HAP-1 (cell line): ENCODE measurements at places on chromosomes 7 and 10.

DNA sequence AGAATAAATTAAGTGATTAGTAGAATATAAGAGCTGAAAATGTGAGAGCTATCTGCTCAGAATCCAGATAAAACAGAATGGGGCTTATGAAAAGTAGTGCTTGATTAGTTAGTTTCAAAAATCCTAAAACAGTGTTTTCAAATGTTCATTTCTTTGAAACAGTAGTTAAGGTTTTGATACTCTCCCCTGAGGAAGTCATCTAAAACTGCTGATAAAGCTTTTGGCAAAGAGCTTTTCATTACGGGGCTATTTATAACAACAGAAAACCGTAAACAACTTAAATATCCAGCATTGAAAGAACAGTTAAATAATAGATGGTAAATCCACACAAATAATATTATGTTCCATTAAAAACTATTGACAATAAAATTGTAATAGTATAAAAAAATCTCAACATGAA lies 77.5 kb downstream of the NPSR1 start:
- DNase-seq: no peak

- DNase-seq: no peak
These were observed 5.4 kb downstream of the AGBL3 start for GRCh38 chr7:134991469-134992339.

DNA sequence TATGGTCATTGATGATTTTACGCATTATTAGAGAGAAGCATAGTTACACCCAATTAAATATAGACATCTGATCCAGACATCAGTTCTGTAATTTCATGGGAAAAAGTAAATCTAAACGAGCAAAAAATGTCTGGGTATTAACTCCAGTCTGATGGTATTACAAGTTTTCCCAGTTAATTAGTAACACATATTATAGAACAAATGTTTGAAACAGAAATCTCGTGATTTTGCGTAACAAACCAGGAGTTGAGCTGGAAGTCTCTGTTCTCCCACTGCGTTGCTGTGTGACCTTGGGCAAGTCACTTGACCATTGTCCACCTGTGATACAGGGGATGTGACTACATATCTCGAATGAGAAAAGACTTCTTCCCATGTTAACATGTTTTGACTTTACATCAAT lies 43.3 kb downstream of the RBM20 start:
- no peak for DNase-seq

- no peak for DNase-seq
These were observed 59.9 kb downstream of the ALOX5 start for GRCh38 chr10:45433716-45434469.

- DNase-seq: no peak
These were observed 17.6 kb downstream of the ENTPD7 start for GRCh38 chr10:99676895-99677294.

GRCh38 chr10:114511881-114512280 lies 107.6 kb upstream of the AFAP1L2 start:
- no peak for DNase-seq

GRCh38 chr10:4684434-4684833 lies 141.6 kb upstream of the AKR1E2 start:
- DNase-seq: no peak

GRCh38 chr10:133100706-133101415 lies 13.1 kb downstream of the ADGRA1 start:
- peak; percentile 95 for DNase-seq

DNA sequence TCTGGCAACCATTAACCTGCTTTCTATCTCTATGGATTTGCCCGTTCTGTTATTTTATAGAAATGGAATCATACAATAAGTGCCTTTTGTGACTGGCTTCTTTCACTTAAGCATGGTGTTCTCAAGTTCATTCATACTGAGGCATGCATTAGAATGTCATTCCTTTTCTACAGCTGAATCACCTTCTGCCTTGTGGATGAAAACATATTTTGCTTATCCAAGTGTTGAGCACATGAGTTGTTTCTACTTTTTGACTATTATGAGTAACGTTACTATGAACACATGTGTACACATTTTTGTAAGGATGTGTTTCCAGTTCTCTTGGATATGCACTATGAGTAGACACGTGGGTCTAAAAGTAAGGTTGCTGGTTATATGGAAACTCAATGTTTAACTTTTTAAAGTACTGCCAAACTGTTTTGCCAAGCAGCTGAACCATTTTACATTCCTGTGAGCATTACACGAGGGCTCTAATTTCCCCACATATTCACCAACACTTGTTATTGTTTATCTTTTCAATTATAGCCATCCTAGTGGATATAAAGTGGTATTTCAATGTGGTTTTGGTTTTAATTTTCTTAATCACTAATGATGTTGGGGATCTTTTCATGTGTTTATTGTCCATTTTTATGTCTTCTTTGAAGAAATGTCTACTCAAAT lies 241.3 kb downstream of the FANK1 start:
- no peak for DNase-seq

DNA sequence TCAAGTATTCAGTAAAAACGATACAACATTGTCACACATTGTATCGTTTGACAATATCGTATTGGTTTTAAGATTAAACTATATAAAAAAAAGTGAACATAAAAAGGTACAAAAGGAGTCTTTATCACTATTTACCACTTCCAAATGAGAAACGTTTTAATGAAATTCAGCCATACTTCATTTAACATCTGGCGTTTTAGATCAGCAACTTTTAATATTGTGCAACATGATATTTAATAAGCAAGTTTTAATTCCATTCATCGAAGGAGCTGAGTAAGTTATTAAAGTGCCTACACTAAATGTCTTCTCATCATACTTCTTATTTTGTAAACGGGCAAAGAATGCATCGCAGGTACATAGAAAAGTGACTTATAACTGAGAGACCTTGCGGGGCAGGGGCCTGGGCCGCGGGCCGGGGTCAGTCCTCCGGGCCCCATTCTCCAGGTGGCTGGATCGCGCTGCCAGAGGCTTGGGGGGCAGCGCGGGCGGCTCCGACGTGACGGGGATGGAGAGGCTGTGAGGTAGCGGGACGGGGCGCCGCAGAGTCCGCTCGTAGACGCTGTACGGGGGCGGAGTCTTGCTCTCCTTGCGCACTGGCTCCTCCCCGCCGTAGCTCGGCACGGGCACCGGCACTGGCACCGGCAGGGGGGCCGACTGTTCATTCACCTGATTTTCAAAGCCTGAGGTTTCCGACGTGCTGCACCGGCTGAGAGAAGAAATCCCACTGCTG lies 165.8 kb upstream of the IMMP2L start:
- no peak for DNase-seq

GRCh38 chr7:142859829-142860228 lies 5.0 kb downstream of the EPHB6 start:
- DNase-seq: no peak

- peak; percentile 29 for DNase-seq
These were observed 219.3 kb downstream of the WDR11 start for GRCh38 chr10:121070275-121071070.

DNA sequence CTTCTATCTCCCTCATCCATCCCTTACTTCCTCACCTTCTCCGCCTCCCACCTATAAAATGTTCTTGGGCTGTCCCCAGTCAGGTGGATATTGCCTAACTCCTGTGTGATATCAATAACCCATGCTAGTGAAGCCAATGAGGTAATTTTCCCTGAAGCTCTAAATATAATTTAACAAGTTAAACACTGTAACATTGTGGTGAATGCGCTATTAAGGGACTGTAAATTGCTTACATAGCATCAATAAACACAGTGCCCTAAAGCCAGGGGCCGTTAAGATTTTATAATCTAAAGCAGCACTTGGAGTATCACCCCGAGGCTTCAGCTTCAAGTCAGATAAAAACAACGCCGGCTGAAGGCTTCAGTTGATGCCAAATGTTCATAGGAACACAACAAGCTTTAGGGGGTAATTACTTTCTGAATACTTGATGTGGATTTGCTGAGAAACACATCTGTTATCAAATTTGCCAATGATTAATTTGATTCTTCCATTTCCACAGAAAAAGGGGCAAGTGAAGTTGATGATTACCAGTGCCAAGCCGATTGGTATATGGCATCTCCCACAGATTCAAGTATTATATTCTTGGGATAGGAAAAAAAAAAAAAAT lies 138.4 kb downstream of the CREB5 start:
- DNase-seq: no peak

- DNase-seq: no peak
These were observed 73.1 kb downstream of the BMPR1A start for GRCh38 chr10:86829472-86829871.

DNA sequence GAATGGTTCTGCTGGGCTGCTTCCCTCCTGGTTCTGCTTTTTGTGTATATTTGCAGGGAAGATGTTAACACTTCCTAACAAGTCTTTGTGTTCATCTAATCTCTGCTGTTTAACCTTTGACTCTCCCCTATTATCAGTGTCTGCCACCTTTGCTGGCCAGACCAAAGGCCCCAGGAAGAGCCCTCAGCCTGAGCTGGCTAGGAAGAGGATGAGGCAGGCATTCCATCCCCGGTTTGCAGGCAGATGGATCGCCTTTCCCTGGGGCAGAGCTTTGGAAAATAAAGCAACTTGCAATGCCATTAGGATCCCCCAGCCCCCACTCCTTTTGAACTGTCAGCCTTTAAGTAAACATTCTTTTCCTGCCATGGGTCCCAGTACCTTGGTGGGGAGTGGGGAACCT lies 19.0 kb downstream of the DPCD start:
- no peak for DNase-seq

DNA sequence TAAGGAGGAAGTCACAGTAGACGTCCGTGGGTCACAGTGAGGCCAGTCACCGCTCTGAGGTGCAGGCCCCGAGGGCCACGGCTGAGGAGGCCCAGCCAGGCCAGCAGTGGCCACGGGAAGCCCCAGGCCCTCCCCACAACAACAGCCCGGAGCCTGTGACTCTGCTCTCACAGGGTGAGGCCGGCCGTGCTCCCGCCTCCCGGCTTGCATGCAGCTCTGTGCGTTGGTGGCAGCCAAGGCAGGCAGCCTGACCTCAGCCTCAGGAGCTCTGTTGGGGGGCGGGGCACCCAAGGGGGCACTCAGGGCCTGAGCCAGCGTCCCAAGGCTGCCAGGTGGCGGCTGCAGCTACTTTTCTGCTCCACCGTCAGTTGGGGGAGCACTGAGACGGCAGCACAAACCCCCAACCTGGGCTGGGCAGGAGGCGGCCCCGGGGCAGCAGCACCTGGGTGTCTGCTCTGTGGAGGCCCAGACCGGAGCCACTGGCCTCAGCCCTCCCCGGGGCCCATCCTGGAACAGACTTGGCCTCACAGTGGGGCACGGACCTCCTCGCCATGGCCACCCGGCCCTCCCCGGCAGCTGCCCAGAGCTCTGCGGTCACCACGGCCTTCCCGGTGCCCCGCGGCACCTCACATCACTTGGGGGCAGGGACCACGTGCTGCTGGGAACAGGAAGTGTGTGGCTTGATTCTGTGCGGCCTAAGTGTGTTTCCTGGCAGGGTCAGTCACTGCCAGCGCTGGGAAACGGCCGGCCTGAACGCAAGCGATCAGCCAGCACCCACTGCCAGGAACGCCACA lies 13.3 kb downstream of the CYP2W1 start:
- no peak for DNase-seq

DNA sequence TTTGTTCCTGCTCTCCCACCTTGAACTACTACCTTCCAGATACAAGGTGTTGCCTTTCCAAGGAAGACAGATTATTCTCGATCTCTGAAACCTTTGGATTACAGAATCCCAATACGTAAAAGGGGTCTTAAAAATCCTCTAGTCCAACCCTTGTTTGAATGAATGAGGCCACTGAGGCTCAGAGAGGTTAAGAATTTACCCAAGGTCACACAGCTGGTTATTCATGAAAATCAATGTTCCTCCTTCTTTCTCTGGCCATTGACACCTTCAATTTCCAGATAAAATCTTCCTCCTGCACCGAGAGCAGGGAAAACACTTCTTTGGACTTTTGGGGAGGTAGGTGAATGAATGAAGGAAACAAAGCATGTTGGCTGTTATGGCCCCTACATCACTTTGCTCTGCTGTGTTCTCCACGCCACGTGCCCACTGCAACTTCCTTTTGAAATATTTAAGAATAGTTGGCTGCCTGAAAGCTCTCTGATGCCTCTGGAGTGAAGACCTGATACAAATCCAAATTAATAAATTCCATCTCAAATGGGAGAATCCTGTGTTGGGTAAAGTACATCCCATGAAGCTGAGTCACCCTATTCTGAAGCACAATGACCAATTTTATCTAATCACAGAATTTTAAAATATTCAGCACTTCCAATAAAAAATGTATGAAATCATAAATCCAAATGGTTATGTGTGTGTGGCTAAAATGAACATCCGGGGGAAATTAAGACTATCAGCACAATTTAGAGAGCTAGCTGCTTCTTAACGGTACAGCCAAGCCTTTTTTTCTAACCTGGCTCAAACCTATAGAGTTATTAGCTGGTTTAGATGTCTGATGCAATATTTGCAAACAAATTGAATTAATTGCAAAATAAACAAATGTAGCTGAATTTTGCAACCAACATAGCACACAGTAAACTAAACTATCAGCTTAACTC lies 7.3 kb downstream of the SVIL start:
- no peak for DNase-seq

GRCh38 chr7:102450242-102450641 lies 14.4 kb downstream of the ALKBH4 start:
- no peak for DNase-seq

DNA sequence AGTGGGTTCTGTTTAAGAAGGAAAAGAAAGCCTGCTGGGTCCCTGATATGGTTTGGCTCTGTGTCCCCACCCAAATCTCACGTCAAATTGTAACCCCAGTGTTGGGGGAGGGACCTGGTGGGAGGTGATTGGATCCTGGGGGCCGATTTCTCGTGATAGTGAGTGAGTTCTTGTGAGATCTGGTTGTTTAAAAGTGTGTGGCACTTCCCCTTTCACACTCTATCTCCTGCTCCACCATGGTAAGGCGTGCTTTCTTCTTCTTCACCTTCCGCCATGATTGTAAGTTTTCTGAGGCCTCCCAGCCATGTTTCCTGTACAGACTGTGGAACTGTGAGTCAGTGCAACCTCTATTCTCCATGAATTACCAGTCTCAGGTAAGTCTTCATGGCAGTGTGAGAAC lies 42.6 kb downstream of the INPP5A start:
- DNase-seq: no peak

DNA sequence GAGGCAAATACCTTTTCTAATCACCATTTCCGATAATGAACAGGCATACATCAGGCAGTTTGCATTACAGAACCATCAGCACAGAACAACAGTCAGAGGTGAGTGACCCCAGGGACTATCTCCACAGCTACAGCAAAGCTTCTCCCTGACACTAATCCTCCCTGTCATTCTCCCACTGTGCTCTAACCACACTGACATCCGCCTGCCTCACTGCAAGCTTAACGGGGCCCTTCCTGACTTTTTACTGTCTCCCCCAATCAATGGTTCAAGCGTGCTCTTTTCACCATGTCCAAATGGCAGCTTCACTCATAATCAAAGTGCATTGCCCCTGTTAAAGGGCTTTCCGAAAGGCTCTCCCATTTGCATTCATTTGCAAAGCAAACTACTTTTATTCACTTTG lies 196.3 kb downstream of the DNAJC1 start:
- peak; percentile 73 for DNase-seq

- DNase-seq: peak; percentile 17
These were observed 316.6 kb upstream of the TMEM229A start for GRCh38 chr7:124349443-124349842.
